ENCODE measurements at places on chromosomes 3 and 15. TPM values are rescaled to one million over a fixed set of nuclear protein-coding genes. Genes with fewer than 3 reads are reported as not detected.

The GTPBP8 gene
- 16.6 TPM for total RNA-seq

The GHSR gene
- not detected for total RNA-seq

The ISLR2 gene
- total RNA-seq, result 0.06 TPM

The UPK1B gene
- total RNA-seq, result 11.8 TPM

The GHRL gene
- total RNA-seq, result not detected
